Esophagus mucosa (tissue), 1 donor: ENCODE measurements at places on chromosomes 1 and 21. TPM values are rescaled to one million over a fixed set of nuclear protein-coding genes. Genes with fewer than 3 reads are reported as not detected.

ACTN2 gene
- total RNA-seq: 0.24 TPM

AQP10 gene
- total RNA-seq: not detected

CR1 gene
- 0.96 TPM for total RNA-seq

RAB29 gene
- 7.0 TPM for total RNA-seq

CD1E gene
- not detected for total RNA-seq

TLR5 gene
- 11.1 TPM for total RNA-seq

IGSF9 gene
- 13.0 TPM for total RNA-seq

CCDC18 gene
- 4.3 TPM for total RNA-seq

PAQR7 gene
- total RNA-seq: 11.1 TPM

CHAF1B gene
- 5.4 TPM for total RNA-seq

PDE9A gene
- 1.8 TPM for total RNA-seq

HMGCS2 gene
- 0.76 TPM for total RNA-seq

LCE1B gene
- not detected for total RNA-seq
